Foreskin keratinocyte (primary cell): ENCODE measurements at places on chromosomes 4 and X. TPM values are rescaled to one million over a fixed set of nuclear protein-coding genes. Genes with fewer than 3 reads are reported as not detected.

GLRA2 gene
- total RNA-seq = not detected in 2 replicates

DNA sequence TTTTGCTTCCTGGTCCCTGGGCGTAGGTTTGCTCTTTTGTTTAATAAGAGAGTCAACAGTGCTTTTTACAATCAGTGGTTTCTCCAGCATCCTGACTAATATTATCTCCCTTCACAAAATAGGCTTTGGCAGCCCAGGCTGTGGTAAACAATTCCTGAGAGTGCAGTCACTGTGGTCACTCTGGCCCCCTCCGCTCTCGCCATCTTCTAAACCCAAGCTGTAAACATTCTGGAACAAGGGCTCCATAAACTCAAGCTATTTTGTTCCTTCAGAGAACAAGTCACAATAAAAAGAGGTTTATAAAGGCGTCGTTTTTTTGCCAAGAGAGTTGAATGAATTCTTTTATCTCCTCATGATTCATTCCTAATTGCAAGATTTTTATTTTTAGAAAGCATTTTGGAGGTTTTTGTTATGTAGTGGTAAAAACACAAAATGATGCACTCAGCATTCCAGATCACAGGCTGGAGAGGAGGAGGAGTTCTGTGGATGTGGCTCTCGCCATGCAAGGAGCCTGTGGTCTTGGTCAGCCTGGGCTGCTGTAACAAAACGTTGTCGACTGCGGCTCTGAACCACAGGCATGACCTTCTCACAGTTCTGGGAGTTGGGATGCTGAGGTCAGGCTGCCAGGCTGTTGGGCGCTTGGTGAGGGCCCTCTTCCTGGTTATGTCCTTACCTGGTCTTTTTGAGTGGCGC is 486.4 kb upstream of the FAT1 start:
- no peak for DNase-seq

- no peak for DNase-seq
Observed at GRCh38 chr4:129410115-129410514, 314.2 kb downstream of the C4orf33 start.

DNA sequence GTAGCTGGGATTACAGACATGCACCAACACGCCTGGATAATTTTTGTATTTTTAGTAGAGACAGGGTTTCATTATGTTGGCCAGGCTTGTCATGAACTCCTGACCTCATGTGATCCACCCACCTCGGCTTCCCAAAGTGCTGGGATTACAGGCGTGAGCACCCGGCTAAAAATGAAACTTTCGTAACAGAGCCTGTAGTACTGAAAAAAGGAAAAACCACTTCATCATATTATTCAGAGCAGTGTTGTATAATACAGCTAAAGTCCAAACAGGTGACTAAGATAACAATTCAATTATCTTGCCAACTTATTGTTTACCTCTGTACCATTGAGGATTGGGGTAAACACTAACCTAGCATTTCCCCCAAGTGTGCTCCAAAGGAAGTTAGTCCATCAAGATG is 43.9 kb upstream of the HPRT1 start:
- DNase-seq = no peak

GRCh38 chrX:41313419-41313818 is 20.5 kb upstream of the DDX3X start:
- no peak for DNase-seq

GRCh38 chr4:150206954-150207353 is 128.7 kb downstream of the DCLK2 start:
- DNase-seq = no peak

GRCh38 chr4:133581996-133582619 is 433.0 kb downstream of the PCDH10 start:
- no peak for DNase-seq

- no peak for DNase-seq
Observed at GRCh38 chr4:177351622-177352244, 42.1 kb downstream of the NEIL3 start.
